ENCODE measurements at places on chromosomes 1 and 21.

GRCh38 chr21:17578876-17579275 is 33.8 kb downstream of the BTG3 start:
- no peak for DNase-seq

GRCh38 chr1:45887156-45887842 is 83.9 kb downstream of the MAST2 start:
- DNase-seq = no peak

DNA sequence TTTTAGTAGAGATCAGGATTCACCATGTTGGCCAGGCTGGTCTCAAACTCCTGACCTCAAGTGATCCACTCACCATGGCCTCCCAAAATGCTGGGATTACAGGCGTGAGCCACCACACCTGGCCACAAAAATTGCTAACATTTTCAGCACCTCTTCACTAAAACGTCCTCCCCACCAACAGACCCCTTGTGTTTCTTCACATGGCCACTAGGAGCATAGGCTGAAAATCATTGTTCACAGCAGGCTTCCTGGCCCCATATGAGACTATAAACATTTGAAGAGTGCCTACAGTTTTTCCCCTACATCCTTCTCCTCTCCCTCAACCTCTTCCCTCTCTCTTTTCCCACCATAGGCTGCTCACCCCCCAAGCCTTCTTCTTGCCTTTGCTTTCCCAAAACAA is 28.0 kb upstream of the SFPQ start:
- no peak for DNase-seq

DNA sequence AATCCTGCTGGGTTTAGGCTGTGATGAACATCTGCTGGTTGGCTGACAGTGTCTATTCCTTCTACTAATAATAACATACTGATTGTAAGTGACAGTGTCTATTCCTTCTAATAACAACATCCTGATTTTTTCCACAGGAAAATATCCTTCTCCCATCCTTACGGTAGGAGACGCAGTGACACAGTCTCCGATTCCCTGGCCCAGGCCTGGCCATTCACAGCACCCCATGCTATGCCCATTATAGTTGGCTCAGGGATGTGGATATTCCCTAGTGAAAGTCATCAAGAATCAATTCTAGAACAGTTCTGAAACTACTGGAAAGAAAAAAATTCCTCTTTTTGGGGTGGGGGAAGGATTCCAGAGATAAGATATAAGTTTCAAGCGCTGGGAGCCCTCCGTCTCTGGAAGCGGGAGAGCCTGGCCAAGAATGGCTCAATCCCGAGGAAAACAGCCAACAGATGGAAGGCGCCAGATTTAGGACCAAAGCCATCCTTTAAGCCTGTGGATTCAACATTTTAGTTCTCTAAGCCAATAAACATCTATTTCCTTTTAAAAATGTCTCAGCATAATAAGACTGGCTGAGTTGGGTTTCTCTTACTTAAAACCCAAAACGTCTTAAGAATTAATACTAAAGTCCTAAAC is 88.6 kb downstream of the GPATCH2 start:
- DNase-seq = no peak

GRCh38 chr1:19208710-19209438 is 1.2 kb downstream of the UBR4 start:
- no peak for DNase-seq

- DNase-seq = no peak
These were observed 235.7 kb downstream of the BACH1 start for GRCh38 chr21:29534448-29534847.

- no peak for DNase-seq
These were observed 67.6 kb downstream of the RWDD3 start for GRCh38 chr1:95301614-95302013.

DNA sequence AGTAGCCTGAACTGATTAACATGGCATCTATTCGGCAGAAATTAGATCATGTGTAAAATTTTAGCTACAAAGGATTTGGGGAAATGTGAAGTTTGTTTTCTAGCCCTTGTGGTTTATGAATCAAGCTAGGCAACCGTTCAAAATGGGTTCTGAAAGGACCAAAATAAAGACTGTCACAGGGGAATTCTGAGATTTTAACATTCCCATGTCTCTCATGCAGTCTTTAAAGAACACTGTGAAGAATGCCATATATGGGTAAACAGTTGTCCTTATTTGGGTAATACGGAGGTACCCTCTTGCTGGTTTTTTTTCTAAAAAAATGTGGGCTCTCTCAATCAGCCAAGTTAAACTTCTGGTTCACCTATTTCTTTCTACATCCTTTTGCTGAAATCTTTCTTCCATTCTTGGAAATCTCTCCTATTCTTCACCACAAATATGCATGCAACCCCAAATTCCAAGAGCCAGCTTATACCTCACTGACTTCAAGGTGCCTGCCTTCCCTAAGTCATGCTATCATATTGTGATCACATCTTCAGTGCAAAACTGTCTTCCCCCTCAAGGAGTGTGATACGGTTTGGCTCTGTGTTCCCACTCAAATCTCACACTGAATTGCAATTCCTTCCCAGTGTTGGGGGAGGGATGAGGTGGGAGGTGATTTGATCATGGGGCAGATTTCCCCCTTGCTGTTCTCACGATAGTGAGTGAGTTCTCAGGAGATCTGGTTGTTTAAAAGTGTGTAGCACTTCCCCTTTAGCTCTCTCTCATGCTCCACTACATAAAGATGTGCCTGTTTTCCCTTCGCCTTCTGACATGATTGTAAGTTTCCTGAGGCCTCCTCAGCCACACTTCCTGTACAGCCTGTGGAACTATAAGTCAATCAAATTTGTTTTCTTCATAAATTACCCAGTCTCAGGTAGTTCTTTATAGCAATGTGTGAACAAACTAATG is 308.7 kb downstream of the TTLL7 start:
- no peak for DNase-seq

GRCh38 chr1:20601129-20601825 is 12.4 kb downstream of the CDA start:
- DNase-seq = no peak

- no peak for DNase-seq
These were observed 380.5 kb upstream of the PRMT6 start for GRCh38 chr1:106676021-106676420.

GRCh38 chr1:159914252-159915018 is 10.9 kb downstream of the TAGLN2 start:
- DNase-seq = no peak
